ENCODE measurements at places on chromosomes 1 and 21. TPM values are rescaled to one million over a fixed set of nuclear protein-coding genes. Genes with fewer than 3 reads are reported as not detected.
A peak's percentile ranks its signal among the peaks of the same experiment; 100 is the strongest.

- H3K4me1 ChIP-seq = peaks cover 34% of the 10 kb centered on the region
- no peak overlapping the region for H3K4me3 ChIP-seq
- DNase-seq = no peak
- H3K27ac ChIP-seq = peak overlapping the region; percentile 34
- H3K27me3 ChIP-seq = peaks cover 9% of the 10 kb centered on the region
Observed at GRCh38 chr1:201482755-201483154, 13.8 kb upstream of the PHLDA3 start.

STXBP3 gene
- 60.8 TPM for total RNA-seq

- H3K4me3 ChIP-seq = no peak overlapping the region
- DNase-seq = no peak
- peaks cover 5% of the 10 kb centered on the region for H3K27me3 ChIP-seq
- H3K4me1 ChIP-seq = peaks cover 15% of the 10 kb centered on the region
- H3K36me3 ChIP-seq = peaks cover 2% of the 10 kb centered on the region
- no peak overlapping the region for H3K27ac ChIP-seq
Observed at GRCh38 chr1:121417325-121417923, 232.6 kb downstream of the SRGAP2C start.

- DNase-seq = no peak
- H3K4me1 ChIP-seq = no peaks in the 10 kb centered on the region
- no peaks in the 10 kb centered on the region for H3K36me3 ChIP-seq
- no peak overlapping the region for H3K27ac ChIP-seq
- H3K4me3 ChIP-seq = no peak overlapping the region
- peaks cover 16% of the 10 kb centered on the region for H3K27me3 ChIP-seq
Observed at GRCh38 chr1:175373786-175374623, 181.4 kb upstream of the KIAA0040 start.

GRCh38 chr1:14495996-14496395 lies 102.5 kb upstream of the KAZN start:
- no peak overlapping the region for H3K4me3 ChIP-seq
- H3K36me3 ChIP-seq = no peaks in the 10 kb centered on the region
- no peaks in the 10 kb centered on the region for H3K4me1 ChIP-seq
- H3K27ac ChIP-seq = no peak overlapping the region
- H3K27me3 ChIP-seq = no peaks in the 10 kb centered on the region
- DNase-seq = no peak

GRCh38 chr1:247840818-247841217 lies 878 bp downstream of the OR11L1 start:
- H3K4me1 ChIP-seq = no peaks in the 10 kb centered on the region
- no peak for DNase-seq
- H3K4me3 ChIP-seq = no peak overlapping the region
- H3K27ac ChIP-seq = no peak overlapping the region
- H3K27me3 ChIP-seq = no peaks in the 10 kb centered on the region

GRCh38 chr1:221711063-221711577 lies 30.8 kb downstream of the DUSP10 start:
- no peaks in the 10 kb centered on the region for H3K27me3 ChIP-seq
- H3K27ac ChIP-seq = peak overlapping the region; percentile 98
- DNase-seq = no peak

GRCh38 chr1:41315146-41315822 lies 46.0 kb upstream of the FOXO6 start:
- H3K27me3 ChIP-seq = peaks cover 9% of the 10 kb centered on the region
- no peaks in the 10 kb centered on the region for H3K36me3 ChIP-seq
- no peak overlapping the region for H3K27ac ChIP-seq
- no peak overlapping the region for H3K4me3 ChIP-seq
- H3K4me1 ChIP-seq = no peaks in the 10 kb centered on the region

DNA sequence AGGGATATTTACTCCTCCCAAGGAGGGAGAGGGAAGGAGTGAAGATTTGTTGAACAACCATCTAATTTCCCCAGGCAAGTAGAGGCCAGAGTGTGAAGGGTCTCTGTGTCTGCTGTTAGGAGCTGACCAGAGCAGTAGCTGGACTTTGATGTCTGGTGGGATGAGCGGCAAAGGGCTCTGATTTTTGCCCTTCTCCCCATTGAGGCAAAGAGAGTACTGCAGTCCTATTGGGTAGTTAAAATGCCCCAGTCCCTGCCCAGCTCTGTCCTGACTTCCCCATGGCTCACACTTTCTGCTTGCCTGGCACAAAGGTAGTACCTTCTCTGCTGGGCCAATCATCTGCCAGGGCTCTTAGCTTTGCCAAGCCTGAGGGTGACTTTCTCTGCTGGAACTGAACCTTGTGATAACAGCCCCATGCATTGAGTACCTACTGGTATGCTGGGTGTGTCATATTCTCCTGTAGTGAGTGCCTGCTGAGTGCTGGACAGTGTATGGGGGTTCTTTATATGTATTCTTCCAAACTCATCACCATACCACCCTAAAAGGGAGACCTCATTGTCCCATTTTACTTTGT lies 64.0 kb upstream of the SELENON start:
- DNase-seq = no peak
- no peaks in the 10 kb centered on the region for H3K36me3 ChIP-seq
- no peak overlapping the region for H3K27ac ChIP-seq
- H3K4me1 ChIP-seq = peaks cover 7% of the 10 kb centered on the region

- no peak overlapping the region for H3K4me3 ChIP-seq
- H3K27ac ChIP-seq = no peak overlapping the region
- peaks cover 36% of the 10 kb centered on the region for H3K4me1 ChIP-seq
Observed at GRCh38 chr1:31038360-31038759, 27.2 kb downstream of the PUM1 start.

DNA sequence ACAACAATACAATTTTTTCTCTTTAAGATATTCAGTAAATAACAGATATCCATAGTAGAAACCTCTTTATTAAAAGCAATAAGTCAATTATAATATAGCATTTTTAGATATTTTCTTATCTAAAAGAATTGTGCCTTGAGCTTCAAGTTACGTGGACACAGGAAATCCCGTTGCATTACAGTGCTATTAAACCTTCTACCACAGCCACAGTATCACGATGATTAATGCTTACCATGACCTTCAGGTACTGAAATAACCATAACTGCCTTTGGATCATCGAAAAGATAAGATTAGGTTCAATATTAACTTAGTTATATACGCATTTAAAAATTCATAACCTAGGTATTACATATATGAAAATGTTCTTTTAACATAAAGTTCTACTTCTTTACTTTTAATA lies 17.9 kb downstream of the B3GALNT2 start:
- DNase-seq = no peak
- H3K36me3 ChIP-seq = peaks cover 19% of the 10 kb centered on the region
- no peaks in the 10 kb centered on the region for H3K4me1 ChIP-seq
- no peaks in the 10 kb centered on the region for H3K27me3 ChIP-seq
